ENCODE measurements at places on chromosomes 13 and 19. TPM values are rescaled to one million over a fixed set of nuclear protein-coding genes. Genes with fewer than 3 reads are reported as not detected.

DNA sequence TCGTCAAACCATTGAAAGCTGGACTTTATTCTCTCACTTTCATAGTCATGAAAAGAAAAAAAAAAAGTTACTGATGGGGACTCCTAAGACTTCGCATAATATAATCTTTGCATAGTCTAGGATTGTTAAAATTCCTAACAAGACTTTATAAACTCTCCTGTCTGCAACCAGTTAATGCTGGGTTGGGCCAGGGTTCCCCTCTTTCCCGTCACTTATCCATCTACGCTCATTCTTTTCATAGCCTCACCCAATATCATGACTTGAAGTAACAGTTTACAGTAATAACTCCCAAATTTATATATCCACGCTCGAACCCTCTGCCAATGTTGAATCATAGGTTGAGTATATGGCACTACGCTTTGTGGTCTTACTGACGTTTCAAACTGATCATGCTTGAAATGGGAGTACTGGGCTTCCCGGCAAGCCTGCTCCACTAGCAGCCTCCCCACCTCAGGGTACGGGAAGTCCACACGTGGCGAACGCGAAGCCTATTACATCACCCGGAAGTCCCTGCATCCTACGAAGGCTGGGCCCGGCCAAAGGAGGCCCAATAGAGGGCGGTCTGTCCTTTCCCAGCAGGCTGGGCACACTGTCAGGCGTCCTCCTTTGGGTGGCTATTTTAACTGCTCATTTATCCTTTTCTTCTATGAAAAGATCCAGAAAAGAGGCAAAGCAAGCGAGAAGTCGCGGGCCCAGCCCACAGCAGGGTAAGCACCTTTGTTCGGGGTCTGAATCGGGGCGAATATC lies 694 bp upstream of the ZNF460 start:
- DNase-seq: peak; percentile 90

Gene UNC13A
- total RNA-seq: 0.28 TPM

Gene FFAR1
- not detected for total RNA-seq

GRCh38 chr13:44052780-44053184 lies 173.1 kb downstream of the LACC1 start:
- DNase-seq: no peak

Gene ADPRHL1
- 2.8 TPM for total RNA-seq

GRCh38 chr19:11267316-11268085 lies 5.2 kb upstream of the DOCK6 start:
- DNase-seq: no peak
